ENCODE measurements at places on chromosomes 1 and 21.

DNA sequence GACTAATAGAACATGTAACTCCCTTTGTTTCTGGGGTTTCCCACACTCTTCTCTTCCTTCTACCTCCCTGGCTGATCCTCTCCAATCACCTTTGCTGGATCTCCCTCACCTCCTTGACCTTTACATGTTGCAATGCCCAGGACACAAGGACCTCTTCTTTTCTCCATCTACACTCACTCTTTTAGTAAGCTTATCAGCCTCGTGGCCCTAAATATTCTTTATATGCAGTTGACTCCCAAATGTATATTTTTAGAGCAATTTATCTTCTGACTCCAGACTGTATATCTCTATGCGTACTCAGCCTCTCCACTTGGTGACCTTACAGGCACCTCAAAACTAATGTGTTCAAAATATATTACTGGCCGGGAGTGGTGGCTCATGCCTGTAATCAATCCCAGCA lies 18.4 kb upstream of the CLSPN start:
- DNase-seq = no peak

DNA sequence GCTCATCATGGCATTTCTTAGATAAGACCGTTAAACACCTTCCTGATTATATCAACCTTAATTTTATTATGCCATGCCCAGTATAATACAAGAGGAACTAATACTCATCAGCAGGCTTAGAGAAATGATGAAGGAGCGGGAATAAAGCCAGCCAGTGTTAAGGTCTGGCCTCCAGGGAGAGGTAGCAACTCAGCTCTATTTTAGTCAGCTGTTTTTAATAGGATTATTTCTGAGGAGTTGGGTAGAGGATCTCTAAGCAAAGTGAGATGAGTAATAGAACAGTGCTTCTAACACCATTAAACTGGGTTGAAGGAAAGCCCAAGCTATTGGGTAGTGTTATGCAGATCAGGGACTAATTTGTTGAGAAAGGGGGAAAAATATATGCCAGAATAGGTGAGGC lies 921.5 kb downstream of the TTLL7 start:
- no peak for DNase-seq

DNA sequence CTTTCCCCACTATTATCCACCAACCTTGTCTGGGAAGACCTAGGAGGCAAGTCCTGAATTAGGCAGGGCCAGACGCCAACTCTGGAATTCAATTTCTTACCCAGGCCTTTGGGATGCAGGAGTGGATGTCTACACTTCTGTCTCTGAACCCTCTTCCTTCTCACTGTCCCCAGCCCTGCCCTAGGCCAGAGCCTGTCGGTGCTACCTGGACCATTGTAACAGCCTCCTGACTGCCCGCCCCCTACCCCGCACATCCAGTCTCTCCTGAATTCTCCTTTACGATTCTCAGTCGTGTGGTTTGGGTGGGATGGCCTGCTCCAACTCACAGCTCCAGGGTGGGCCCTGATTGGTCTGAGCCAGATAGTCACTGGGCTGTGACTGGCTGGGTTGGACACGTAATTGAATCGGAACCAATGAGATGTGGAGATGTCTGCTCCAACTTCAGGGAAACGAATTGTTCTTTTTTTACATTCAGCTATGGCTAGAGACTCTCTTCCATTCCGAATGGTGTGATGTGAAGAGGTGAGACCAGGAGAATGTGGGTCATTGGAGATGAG lies 304.6 kb downstream of the PTPRU start:
- no peak for DNase-seq

- no peak for DNase-seq
These were observed 137.7 kb downstream of the SETD4 start for GRCh38 chr21:35922618-35923017.

- DNase-seq = no peak
These were observed at the start of gene PAX7 for GRCh38 chr1:18630511-18631495. PAX7 (plus strand) TSS chr1:18630846; CDS start chr1:18631604, 758 bp downstream.

DNA sequence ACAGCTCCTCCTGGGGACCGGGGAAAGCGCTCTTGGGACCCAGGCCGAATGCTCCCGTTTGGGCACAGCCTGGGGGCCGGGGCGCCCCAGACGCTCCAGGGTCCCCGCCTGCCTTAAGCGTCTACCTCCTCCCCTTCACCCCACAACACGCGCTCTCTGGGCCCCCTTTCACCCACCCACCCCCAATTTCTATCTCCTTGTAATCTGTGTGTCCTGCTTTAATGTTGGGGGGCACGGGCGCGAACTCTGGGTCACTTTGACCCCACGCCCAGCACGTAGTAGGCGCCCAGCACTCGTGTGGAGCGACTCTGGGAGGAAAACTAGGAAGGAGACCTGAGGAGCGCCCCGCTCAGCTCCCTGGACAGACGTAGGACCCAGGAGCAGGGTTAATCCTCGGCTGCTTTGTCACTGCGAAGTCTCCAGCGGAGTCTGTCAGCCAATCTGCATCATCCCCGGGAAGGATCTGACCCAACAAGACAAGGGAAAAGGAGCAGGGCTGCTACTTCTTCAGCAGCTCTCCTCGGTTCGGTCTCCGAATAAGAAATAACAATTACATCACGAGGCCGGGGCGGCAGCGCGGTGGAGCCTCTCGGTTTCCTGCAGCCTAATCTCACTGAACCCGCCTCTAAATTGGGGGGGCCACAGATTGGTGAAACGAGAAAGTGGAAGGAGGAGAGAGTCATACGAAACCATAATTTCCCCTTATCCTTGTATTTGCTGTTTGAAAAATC lies 757 bp upstream of the NRIP1 start:
- peak; percentile 61 for DNase-seq

DNA sequence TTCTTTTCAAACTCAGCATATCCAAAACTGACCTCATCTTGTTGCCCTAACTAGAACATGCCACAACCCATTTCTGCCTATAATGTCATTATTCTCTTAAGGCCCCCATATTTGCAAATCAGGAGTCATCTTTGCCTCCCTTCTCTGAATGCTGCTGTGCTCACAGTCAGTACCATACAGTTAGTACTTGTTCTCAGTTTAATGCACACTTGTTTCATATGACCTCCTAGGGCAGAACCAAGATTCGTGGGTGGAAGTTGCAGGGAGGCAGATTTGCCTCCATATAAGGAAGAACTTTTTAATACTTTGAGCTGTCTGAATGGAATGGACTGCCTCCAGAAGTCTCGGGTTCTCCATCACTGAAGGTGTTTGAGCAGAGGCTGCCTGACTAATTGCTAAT lies 9.2 kb downstream of the CAP1 start:
- no peak for DNase-seq

- peak; percentile 57 for DNase-seq
These were observed 79.3 kb downstream of the HMCN1 start for GRCh38 chr1:185813401-185813979.

- DNase-seq = no peak
These were observed 9.4 kb downstream of the SLX9 start for GRCh38 chr21:44949161-44949778.

DNA sequence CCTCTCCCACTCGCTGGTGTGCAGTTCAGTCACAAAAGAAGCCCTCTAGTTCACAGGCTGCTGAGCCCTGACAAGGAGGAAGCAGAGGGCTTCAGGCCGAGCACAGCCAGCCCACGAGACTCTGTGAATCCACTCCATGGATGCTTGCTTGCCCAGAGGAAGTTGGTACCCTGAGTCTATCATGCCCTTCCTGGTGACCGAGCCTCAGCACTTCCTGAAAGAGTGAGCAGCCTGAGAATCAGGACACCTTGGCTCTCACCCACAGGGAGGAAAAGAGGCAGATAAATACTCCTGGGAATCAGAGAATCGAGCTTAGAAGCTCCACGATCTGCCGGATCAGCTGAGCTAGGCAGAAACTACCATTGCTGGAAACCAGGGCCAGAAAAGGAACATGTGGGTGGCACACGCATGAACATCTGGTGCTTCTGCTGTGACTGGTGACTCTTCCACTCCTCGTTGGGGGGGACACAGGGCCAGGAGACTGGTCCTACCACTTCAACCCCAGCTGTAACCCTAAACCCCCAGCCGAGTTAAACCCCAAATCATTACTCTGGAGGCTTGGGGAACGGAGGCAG lies 376.3 kb upstream of the CAMK1G start:
- DNase-seq = no peak

- DNase-seq = no peak
These were observed 42.3 kb upstream of the LAMC2 start for GRCh38 chr1:183143576-183144315.

DNA sequence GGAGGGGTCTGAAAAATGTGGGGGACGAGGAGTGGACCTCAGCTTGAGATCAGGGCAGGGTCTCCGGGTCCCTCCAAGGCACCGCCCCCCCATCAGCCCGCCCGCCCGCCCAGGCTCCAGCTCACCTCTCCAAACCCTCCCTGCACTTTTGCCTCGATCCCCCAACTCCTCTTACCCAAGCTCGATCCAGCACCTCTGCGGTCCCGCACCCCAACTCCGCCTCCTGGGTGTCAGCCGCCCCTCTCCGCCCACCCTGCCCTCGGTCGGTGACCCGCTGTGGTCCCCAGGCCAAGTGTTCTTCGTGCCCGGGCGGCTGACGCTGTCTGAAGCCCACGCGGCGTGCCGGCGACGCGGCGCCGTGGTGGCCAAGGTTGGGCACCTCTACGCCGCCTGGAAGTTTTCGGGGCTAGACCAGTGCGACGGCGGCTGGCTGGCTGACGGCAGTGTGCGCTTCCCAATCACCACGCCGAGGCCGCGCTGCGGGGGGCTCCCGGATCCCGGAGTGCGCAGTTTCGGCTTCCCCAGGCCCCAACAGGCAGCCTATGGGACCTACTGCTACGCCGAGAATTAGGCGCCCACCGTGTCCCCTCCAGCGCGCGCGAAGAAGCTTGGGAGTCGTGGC lies 5.7 kb downstream of the HAPLN2 start:
- no peak for DNase-seq

DNA sequence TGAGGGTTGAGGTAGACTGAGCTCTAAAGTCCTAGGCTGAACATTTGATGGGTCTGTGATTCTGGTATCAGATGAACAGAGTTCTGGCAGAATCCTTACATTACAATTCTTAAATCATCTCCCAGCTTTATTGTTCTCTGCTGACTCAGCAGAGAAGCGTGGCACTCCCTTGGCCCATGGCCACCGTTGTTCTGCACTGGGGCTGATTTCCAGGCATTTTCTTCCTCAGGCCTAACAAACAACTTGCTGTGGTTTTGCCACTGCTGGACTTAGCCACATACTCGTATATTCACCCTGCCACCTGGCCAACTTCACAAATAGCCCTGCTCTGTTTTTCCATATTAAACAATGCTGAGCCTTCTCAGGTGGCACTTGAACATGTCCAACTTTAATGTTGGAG lies 223.2 kb downstream of the TNR start:
- DNase-seq = no peak

- DNase-seq = no peak
These were observed 7.6 kb downstream of the UBL4B start for GRCh38 chr1:110119843-110120242.

DNA sequence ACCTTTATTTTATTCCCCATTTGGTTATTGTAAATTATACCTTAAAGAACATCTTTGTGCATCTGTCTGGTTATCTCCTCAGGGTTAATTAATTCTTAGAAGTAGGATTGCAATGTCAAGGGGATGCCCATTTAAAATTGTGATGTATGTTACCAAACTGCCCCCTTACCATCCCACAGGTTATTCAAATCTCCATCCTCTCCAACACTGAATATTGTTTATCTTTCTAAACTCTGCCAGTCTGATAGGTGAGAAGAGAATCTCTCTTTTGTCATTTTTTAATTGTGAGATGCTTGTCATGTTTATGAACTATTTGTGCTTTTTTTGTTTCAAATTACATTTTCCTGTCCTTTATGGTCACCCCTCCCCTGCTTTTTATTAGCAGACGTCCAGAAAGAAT lies 55.8 kb downstream of the VWA5B1 start:
- DNase-seq = no peak

GRCh38 chr21:31592963-31593560 lies 66.4 kb upstream of the SOD1 start:
- DNase-seq = no peak

DNA sequence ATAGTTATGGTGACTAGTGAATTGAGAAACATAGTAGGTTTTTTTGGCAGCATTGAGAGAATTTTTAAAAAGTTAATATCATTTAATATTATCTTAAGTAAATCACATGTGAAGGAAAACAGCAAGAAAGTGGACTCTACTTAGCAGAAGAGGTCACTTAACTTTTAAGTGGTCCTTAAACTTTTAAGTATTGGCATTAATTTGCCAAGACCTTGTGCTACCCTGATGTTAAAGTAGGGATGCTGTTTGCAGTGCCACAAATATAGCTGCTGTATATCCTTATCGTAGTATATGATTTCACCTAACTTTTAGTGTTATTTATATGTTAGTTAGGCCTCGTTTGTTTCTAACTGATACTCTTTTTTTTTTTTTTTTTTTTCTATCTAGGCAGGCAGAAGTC lies 40.2 kb downstream of the SMG7 start:
- DNase-seq = no peak

GRCh38 chr1:26278724-26279455 lies 996 bp upstream of the SH3BGRL3 start:
- DNase-seq = peak; percentile 83

DNA sequence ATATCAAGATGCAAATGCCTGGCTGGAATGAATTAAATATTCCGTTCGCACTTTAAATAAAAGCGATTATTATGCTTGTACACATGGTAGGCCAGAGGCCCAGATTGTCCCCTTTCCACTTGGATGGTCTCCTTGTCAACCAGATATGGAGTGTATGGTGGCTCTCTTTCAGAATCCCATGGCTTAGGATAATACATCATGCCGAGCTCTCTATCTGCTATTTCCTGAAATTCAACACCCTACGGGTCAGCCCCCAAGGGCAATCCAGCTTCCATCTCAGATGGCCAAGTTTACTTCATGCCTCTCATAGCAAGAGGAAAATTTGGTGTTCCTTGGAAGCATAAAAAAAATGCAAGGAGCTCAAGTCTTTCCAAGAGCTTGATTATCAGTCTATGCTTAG lies 25.4 kb upstream of the FMO1 start:
- DNase-seq = no peak

DNA sequence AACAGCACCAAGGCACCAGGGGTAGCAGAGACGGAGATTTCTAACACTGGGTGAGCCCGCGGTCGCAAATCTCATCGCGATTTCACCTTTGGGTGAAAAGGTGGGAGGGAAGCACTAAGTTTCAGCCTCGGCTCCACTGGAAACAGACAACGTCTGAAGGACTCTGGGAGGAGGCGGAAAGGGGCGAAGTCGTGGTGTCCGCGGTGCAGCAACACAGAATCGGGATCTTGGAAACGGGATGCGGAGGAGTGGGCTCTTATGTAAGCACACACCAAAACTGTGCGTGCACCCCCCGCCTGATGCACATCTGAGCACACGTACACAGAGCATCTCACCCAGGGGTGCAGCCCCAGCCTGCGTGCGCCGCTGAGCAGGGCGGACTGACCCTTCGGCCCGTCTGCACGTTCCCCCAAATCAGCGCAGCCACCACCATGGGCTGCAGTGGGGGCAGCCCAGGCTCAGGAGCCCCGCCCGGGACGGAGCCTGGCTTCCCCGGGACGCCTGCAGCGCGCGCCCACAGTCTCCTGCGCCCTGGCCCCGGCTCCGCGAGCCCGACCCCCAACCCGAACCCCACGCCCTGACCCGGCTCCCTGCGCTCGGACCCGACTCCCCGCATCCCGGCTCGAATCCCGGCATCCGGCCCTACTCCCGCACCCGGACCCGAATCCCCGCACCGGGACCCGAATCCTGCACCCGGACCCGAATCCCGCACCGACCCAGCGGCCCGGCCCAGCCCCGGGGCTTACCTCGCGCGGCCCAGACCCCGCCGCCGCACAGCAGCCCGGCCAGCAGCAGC lies 670 bp downstream of the CLSTN1 start:
- peak; percentile 13 for DNase-seq
